ENCODE measurements at places on chromosomes 1 and 21. TPM values are rescaled to one million over a fixed set of nuclear protein-coding genes. Genes with fewer than 3 reads are reported as not detected.

DNA sequence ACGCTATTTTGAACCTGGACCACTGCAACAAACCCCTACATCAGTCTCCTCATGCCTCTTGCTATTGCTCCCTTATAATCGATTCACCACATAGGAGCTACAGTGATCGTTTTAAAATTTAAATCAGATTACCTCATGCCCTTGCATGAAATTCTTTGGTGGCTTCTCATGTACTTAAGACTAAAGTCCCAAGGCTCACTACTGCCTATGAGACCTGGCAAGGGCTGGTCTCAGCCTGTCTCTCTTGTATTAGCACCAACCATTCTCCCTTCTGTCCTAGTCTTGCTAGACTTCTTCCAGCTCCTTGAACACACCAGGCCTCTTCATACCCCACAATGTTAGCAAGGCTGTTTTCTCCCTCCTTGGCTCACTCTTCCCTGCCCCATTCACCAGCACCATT is 6.5 kb upstream of the GNPAT start:
- DNase-seq: no peak

The RAB7B gene
- total RNA-seq: 0.22 TPM

DNA sequence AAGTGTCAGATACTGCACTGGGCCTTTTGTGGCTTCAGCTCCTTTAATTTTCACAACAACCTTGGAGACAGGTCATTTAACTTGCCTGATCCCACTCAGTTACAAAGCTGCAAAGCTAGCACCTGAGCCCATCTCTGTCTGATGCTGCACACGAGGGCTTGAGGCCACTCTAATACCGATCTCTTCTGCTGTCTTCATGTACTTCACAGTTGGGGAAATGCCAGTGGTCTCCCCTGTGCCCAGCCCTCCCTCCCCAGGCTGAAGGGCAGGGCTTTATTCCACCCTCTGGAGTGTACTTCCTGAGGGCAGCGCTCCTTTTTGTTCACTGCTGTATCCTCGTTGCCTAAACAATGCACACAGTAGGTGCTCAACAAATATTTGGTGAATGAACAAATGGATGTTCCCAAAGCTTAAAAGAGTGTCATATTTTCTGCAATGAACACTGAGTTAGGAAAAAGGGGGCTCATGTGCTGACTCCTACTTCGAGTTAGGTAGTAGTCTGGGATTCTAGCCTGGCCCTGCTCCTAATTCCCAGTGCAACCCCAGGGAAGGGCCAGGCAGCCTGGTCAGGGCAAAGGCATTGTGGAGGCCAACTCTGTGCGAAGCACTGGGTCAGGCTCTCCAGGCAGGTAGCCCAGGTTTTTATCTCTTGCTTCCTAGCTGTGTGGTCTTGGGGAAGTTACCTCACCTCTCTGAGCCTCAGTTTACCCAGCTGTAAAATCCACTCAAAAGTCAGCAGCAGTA is 1.1 kb downstream of the TMCO4 start:
- DNase-seq: no peak

GRCh38 chr1:50930965-50931737 is 28.9 kb downstream of the FAF1 start:
- no peak for DNase-seq

- DNase-seq: no peak
Observed at GRCh38 chr1:224488806-224489499, 54.4 kb upstream of the WDR26 start.

DNA sequence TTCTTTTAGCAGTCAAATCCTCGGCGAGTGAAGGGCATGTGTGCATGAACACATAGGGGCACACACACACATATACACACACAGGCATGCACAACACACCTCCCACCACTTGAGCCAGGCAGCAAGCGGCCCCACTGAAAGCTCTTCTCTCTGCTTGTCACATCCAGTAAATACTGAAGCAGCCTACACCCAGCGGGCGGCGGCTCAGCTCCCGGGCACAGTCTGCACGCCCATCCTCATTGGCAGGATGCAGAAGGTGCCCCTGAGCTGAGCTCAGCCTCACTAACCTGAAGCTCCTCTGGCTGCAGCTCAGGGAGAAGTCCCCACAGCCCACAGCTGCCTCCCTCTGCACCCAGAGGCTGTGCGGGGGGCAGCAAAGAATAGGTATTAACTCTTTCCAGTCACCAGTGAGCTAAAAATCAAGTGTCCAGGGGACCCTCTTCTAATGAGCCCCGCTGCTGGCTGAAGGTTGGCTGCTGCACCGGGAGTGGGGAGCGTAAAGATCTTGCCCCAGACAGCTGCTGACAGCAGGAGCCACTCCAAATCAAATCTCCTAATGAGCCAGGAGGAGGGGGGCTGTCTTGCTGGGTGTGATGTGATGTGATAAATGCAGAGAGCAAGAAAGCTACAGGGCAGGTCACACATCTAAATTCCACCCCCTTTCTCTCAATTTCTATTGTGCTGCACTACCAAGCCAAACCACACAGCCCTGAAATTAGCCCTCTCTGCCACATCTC is 12.5 kb downstream of the RGS8 start:
- DNase-seq: no peak

The ABCA4 gene
- not detected for total RNA-seq

The TP73 gene
- 0.20 TPM for total RNA-seq

DNA sequence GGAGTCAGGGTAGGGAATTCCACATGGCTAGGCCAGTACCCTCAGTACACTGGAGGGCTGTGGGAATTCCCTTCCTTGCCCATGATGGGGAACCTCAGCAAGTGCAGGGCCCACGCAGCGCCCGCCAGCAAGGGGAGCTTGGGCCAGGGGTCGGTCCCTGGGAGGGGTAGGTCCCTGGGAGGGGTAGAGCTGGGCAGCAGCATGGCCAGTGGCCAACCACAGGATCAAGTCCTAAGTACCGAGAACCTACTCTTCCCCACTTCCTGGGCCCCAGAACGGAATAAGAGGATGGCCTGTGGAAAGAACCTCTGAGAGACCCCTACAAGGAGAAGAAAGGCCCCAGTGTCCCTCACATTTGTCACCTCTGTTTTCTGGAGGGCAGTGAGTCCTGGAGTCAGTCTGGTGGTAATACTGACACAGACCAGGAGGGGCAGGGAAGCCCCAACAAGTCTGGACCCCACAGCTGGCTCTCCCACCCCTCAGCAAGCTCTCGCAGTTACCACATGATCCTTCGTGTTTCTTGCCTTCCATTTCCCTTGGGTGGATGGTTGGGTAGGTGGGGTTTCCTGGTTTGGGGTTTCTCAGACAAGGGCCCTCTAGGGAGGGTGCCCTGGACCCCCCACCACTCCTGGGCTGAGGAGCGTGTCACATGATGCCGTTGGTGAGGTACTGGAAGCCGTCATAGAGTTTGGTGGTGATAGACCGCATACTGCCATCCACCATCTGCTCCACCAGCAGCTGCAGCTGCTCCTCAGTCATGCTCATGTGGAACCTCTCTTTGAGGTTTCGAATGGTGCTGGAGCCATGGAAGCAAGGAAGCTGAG is 10.3 kb downstream of the ZNF687 start:
- DNase-seq: peak; percentile 52

- DNase-seq: no peak
Observed at GRCh38 chr21:15928686-15929425, 199.1 kb downstream of the USP25 start.

DNA sequence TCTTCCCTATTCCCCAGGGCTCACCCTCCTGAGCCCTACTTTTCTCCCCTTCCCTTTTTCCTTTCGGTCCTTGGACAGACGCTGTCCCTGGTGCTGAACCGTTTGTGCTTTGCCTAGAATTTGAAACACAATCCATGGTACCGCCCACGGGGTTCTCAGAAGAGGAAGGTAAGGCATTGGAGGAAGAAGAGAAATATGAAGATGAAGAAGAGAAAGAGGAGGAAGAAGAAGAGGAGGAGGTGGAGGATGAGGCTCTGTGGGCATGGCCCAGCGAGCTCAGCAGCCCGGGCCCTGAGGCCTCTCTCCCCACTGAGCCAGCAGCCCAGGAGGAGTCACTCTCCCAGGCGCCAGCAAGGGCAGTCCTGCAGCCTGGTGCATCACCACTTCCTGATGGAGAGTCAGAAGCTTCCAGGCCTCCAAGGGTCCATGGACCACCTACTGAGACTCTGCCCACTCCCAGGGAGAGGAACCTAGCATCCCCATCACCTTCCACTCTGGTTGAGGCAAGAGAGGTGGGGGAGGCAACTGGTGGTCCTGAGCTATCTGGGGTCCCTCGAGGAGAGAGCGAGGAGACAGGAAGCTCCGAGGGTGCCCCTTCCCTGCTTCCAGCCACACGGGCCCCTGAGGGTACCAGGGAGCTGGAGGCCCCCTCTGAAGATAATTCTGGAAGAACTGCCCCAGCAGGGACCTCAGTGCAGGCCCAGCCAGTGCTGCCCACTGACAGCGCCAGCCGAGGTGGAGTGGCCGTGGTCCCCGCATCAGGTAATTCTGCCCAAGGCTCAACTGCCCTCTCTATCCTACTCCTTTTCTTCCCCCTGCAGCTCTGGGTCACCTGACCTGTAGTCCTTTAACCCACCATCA is 10.4 kb downstream of the BCAN start:
- no peak for DNase-seq

DNA sequence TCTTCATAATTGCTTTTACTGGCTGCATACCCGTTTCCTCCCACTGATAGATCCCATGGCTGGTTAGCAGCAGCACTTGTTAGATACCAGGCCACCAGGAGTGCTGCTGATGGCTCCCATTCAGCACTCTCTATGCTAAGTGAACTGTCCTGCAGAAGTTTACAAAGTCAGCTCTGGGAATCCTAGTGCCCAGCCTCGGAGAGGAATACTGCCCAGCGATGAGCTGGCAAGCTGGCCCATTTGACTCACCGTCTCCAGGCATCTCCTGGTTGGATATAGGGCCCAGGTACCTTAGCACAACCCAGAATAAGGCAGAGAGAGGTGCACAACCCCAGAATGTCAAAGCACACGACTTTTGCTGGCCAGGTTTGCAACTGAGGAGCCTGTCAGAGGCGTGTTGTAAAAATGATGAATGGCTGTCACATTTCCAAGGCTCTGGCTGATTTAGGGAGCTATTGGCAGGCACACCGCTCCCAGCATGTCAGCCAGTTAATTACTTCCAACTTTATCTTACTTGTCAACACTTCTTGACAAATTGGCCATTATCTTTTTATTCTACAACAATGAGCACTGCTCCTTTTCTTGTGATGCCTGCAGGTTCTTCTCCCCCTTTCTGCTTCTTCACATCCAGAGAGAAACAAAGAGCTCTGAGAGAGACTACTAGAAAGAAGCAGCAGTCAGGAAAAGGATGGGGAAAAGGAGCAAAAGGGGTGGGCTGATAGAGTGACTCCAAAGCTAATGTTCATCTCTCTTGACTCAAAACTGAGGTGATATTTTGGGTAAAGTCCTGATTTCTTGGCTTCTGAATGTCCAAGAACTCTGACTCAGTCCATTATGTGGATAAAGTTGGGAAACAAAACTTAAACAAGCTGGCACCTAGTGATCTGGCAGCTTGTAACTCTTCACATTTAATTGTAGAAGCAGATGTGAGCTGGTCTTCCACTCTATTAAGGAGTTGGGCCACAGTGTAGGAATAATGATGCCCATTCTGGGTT is 10.8 kb upstream of the ANGPTL7 start:
- DNase-seq: no peak

DNA sequence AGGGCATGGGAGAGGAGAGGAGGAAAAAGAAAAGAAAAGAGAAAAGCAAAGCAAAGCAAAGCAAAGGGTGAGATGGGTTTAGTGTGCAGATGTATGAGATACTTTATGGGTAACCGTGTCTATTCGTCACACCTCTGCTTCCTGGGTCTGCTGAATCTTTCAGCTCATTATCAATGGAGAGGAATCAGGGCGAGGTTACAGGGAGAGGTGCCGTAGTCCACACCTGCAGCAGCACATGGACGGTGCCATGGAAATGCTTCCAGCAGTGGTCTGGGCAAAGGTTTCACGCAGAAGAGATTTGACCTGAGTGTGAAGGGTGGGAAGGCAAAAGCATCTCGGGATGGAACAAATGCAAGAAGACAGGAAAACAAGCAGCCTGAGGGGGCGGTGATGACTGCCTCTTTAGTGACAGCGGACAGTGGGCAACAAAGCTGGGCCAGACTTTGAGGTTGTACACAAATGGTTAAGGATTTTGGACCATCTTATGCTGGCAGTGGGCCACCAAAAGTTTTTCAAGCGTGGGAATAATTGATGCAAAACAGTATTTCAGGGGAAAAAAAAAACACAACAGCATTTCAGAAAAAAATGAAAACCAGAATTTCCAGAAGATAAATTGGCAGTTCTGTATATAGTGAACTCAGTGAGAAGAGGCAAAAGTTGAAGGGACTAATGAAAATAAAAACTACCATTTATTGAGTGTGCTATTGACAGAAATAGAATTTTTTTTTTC is 19.5 kb upstream of the SRP9 start:
- DNase-seq: no peak

GRCh38 chr1:24765308-24765988 is 20.2 kb downstream of the CLIC4 start:
- no peak for DNase-seq

DNA sequence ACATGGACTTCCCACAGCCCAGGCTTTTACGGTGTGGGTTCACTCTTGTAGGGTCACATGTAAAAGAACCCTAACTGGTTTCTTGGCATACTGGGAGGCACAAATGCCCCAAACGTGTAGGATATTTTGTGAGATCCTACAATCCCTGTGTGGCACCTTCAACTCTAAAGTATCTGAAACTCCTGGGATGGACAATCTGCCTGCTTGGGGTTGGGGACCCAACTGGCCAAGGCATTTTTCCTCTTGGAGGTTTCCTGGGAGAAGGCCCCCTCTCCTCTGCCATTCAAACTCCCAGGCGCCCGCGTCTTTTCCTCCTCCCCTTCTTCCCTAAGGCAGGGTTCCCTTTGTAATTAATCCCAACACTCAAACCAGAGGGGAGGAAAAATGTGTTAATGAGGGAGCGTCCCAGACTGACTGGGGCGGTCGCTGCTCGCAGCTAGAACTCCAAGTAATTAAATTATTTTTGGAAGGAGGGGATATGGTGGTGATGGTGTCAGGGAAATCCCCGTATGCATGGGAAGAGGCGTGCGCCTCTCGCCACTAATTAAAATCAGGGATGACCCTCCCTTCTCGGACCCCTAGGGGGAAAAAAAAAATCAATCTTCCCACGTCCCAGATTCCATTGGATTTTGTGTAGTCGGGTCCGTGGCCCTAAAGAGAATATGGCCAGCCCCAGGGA is 681 bp upstream of the VANGL2 start:
- DNase-seq: no peak

DNA sequence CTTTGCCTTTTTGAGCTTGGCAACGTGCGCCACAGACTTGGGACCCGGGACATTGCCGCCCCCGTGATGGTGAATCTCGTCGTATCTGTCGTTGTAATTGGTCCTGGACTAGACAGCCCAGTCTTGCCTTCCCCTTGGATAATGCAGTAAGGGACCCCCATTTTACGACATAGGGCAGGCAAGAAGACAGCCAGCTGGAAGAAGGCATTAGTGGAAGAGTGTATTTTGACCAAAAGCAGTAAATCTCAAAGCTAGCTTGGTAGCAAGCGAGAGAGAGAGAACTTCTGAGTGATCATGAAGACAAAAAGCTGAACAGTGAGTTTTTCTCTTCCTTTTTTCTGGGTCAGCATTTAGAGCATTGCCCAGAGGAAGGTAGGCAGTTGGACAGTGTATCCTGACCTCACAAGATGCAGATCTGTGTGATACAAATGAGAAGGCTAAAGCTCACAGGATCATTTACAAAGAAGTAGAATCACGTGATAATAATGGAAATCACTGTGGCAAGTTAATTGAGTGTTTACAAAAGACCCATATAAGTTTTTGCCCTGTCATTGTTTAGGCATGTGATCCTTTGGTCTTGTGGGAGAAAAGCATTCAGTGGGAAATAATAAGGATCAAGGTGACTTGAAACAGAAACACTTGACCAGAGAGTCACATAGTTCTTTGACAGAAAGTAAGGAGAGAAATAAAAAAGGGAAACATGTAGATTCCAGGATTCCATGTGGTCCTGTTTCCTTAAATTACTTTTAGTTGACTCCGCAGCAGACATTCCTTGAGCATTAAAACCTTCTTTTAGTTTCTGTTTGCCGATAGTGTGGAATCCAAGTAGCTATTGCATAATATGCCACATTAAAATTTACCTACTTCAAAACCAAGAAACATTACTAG is 66.3 kb downstream of the CNST start:
- no peak for DNase-seq

The IL12RB2 gene
- total RNA-seq: 1.3 TPM
